ENCODE measurements at places on chromosomes 11 and 22.
A peak's percentile ranks its signal among the peaks of the same experiment; 100 is the strongest.

DNA sequence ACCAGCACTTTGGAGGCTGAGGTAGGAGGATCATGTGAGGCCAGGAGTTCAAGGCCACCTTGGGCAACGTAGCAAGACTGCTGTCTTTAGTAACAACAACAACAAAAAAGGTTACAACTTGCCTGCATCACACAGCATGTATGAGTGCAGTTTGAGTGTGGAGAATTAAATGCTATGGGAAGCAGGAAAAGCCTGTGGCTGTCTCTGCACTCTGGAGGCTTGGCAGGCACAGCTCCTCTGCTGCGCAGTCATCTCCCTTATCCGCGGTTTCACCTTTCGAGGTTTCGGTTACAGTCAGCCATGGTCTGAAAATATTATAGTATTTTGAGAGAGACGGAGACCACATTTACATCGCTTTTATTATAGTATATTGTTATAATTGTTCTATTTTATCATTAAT is 2.9 kb downstream of the MICAL2 start:
- DNase-seq = no peak

DNA sequence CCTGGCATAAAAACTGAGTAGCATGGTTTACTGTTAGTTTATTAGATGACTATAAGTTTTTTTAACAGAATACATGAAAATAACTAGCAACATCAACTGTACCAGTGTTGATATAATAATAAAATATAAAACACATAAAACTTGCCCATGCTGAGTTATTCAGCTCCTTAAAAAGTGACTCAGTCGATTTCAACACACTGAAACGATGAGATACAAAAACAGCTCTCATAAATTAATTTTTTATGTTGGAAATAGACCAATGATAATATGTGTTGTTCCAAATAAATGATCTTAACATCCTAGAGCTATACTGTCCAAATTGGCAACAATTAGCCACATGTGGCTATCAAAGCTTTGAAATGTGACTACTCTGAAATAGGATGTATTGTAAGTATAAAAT is 15.9 kb downstream of the PDGFD start:
- peak; percentile 20 for DNase-seq

GRCh38 chr11:40432358-40432757 is 1027.1 kb downstream of the LRRC4C start:
- no peak for DNase-seq

DNA sequence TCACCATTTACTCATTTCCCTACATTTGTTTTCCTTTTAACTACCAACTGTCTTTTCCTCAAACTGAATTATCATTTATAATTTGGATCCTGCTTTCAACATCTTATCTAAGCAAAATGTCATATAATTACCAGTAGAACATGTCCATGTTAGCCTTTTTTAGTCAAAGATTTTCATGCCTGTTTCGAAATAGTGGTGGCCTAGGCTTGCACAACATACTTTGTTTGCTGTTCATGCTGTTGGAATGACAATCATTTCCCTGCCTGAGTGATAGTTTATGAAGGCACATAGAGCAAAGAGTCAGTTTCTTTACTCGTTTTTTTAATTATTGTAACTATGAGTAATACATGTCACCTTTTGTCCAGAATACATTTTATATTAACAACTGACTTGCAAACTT is 144.3 kb upstream of the ANO3 start:
- DNase-seq = peak; percentile 76

GRCh38 chr11:66168289-66168688 is 98.2 kb downstream of the PACS1 start:
- no peak for DNase-seq

DNA sequence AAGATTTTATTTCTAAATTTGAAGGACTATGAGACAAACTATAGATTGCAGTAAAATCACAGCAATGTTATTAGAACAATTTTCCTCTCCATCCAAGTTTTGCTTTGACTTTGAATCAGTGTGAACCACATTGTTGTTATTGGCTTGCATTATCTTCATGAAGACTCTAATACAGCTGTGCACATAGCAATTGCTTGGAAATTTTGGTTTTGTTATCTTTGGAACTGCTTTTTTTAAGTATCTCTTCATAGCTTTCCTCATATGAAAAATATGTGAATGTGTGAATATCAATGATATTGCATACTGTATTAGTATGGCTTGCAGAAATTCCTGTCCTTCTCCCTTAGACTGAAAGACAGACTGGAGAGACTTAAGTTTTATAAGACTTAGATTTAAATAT is 666.6 kb downstream of the LUZP2 start:
- DNase-seq = no peak

GRCh38 chr11:47183031-47183856 is 3.0 kb downstream of the PACSIN3 start:
- no peak for DNase-seq

DNA sequence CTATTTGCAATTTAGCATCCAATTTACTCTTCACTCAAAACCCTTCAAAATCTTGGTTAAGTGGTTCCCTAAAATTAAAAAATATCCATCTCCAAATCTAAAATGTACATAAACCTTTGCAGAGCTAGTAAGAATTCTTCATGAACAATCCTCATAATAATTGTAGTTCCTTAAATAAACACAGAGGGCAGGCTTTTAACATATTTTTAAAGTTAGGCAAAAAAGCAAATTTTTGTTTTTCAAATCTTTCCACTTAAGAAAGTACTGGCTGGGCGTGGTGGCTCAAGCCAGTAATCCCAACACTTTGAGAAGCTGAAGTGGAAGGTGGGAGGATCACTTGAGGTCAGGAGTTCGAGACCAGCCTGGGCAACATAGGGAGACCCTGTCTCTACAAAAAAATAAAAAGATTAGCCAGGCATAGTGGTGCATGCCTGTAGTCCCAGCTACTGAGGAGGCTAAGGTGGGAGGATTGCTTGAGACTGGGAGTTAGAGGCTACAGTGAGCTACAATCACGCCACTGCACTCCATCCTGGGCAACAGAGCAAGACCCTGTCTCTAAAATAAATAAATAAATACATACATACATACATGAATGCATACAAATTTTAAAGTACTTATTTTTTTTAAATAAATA is 25.1 kb upstream of the PLAAT3 start:
- no peak for DNase-seq

DNA sequence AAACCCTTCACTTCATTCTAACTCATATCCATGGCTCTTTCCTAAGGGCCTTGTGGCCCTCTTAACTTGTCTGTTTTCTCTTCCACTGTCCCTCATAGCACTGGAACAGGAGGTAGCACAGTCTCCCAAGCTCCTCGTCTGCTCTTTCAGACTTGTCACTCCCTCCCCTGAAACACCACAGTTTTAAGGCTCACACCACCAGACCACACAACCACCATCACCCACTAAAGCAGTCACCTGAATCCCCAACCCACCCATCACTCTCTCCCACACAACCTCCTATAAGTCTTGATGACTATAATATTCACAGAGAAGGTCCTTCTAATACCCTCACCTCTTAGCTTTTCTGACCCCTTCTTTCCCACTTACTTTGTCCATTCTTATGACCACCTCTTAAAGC is 11.1 kb upstream of the VWCE start:
- no peak for DNase-seq

DNA sequence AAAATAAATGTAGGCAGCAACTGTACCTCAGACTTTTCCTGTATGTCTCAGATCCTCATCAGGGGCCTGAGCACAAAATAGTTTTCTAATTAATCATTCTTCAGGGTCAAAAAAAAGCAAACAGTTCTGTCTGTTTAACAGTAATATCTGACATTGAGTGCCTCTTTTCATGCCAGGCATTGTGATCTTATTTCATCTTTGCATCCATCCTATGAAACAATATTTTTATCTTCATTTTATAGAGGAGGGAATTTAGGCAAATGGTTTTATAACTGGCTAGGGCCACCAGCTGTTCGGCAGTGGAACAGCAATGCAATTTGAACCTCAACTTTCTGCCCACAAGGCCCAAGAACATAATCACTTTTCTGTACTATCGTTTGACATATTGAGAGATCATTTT is 145.6 kb downstream of the WNT7B start:
- DNase-seq = no peak

- DNase-seq = no peak
Measured at GRCh38 chr11:73325036-73325981, 17.2 kb downstream of the ARHGEF17 start.

DNA sequence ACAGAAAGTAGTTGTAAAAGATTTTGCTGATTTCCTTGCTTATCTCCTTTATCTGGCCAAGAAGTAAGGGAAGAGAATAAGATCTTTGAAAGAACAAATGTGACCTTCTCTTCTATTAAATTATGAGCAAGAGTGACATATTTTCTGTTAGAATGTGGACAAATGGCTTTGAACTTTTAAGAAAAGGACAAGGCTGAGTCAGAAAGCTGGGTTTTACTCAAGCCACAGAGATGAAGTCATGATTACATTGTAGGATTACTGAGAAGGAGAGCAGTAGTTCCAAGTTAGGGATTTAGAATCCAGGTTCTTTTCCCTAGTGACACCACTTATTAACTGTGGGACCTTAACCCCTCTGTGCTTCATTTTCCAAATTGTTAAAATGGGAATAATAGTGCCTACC is 13.5 kb downstream of the CCDC90B start:
- DNase-seq = peak; percentile 24

DNA sequence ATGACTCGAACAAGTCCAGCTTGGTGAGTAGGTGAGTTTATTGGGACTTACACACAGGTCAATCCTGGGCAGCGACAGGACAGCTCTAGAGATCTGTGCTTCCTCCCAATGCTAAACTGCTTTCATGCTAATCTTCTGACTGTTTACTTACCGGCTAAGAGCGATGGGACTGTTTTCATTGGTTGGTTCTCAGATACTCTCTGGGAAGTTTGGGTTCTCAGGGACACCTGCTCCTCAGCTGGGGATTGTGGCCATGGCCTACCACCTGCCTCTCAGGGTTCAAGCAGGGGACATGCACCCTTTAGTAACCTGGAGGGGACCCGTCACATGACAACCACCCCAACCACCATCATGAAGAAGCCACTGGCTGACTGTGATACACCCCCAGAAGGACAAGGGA is 13.1 kb downstream of the APOL2 start:
- no peak for DNase-seq

- no peak for DNase-seq
Measured at GRCh38 chr11:66437979-66438503, 607 bp downstream of the MRPL11 start.

DNA sequence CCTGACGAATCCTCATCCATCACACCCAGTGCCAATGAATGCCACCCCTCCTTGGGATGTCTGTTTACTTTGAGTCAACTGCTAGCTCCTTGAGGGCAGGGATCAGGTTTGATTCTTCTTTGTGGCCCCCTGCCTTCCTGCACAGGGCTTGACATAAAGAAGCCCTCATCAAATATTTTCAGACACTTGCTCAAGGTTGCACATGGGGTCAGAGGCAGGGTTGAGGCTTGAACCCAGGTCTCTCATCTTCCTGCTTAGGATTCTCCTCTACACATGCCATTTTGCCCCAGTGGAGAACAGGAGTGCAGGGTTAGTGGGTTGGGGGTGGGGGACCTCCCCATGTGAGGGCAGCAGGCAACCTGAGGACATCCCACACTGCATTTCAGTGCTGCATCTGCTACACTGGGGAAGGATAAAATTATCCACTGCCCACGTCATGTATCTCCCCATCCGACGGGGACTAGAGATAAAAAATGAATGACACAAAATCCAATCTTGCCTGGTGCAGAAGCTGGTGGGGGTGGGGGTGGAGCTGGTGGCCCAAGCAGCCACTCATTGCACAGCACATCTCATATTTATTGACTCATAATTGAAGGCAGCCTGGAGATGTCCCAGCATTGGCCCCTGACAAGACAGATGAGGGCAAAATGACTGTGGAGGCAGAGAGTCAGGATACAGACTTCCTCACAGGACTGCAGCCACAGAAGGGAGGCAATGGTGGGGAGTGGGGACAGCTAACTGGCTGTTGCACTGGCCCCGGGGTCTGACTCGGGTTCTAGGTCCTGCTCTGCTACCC is 41.3 kb downstream of the NEU3 start:
- no peak for DNase-seq

GRCh38 chr22:24822471-24822870 is 16.5 kb downstream of the SGSM1 start:
- no peak for DNase-seq

- no peak for DNase-seq
Measured at GRCh38 chr11:107683807-107684206, 28.0 kb downstream of the SLN start.

DNA sequence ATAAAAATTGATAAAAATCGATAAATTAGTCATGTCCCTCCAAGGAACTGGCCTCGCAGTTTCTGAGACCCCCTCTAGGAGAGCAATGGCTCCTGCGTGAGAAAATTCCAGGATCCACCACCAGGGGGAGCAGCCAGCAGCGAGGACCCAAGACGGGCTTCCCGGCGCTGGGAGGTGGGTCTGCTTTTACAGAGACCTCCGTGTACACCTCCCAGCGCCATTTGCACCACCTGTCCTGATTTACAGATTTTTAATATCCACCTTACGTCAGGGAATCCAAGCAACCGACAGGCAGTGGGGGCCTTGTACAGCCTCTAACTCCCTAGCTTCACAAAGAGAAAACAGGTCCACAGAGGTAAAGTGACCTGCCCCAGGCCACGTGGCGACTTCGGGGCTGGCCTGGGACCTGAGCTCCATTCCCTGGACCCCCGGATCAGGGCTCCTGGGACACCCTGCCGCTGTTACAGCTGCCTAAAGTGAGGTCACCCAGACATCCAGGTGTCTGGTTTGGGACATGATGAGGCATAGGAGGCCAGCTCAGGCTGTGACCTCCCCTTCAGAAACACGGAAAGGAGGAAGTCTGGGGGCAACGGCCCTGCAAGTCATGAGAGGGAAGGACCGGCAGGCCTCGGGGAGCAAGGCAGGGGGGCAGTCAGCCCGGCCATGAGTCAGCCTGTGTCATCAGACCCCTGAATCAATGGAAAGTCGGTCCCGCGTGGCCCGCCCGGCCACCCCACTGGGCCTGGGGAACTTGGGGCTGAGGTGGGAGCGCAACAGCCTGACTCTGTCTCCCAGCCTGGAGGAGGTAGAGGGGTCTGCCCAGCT is 3.5 kb downstream of the OSM start:
- DNase-seq = peak; percentile 26

All from kidney glomerular epithelial cell (primary cell).